ENCODE measurements at places on chromosomes 6 and 20.

DNA sequence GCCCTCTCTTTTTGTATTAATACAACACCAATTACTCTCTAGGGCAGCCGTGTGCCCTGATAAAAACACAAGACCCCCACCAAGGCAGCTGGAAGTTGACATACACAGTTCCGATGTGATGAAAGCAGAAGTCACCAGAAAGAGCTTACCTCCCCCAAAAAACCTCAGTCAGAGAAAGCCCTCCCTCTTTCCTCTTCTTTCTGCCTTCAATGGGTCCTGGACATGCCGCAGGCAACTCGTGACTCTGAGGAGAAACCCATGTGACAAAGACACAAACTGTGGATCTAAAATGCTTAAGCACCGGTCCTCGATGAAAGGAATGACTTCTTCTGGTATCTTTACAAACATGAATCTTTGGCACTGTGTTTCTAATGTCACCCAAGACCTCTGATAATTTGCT lies 117.7 kb upstream of the CCDC28A start:
- H3K27me3 ChIP-seq = no peaks in the 10 kb centered on the region
- DNase-seq = no peak
- no peak overlapping the region for H3K4me3 ChIP-seq
- H3K27ac ChIP-seq = no peak overlapping the region

- peak overlapping the region; percentile 8 for H3K4me3 ChIP-seq
- no peak for DNase-seq
- no peaks in the 10 kb centered on the region for H3K27me3 ChIP-seq
- H3K36me3 ChIP-seq = no peaks in the 10 kb centered on the region
Measured at GRCh38 chr20:44247586-44248409, 690 bp downstream of the GDAP1L1 start.

- H3K36me3 ChIP-seq = peaks cover 61% of the 10 kb centered on the region
- no peak overlapping the region for H3K4me3 ChIP-seq
- no peak overlapping the region for H3K27ac ChIP-seq
- no peak for DNase-seq
- no peaks in the 10 kb centered on the region for H3K4me1 ChIP-seq
Measured at GRCh38 chr6:32167154-32167760, 2.9 kb downstream of the EGFL8 start.

DNA sequence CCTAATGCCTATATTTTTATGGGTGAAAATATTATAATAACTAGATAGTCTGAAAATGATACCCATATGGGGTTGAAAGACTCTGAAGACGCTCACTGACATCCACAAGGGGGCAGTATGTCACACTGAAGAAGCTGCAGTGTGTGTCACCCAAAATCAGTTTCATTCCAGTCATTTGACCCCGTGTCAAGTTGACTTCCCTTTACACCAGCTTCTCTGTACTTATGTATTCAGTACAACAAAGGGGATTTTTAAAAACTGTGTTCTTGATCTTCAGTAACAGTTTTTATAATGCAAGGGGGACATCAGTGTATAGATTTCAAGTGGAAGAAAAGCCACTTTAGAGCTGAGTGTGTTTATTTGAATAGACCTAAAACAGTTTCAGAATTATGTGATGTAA lies 19.3 kb downstream of the FAXC start:
- no peak overlapping the region for H3K27ac ChIP-seq
- no peaks in the 10 kb centered on the region for H3K36me3 ChIP-seq
- no peak overlapping the region for H3K4me3 ChIP-seq
- H3K27me3 ChIP-seq = no peaks in the 10 kb centered on the region
- no peak for DNase-seq

GRCh38 chr6:130425537-130425936 lies 59.7 kb downstream of the TMEM200A start:
- no peak overlapping the region for H3K27ac ChIP-seq
- no peaks in the 10 kb centered on the region for H3K36me3 ChIP-seq
- no peaks in the 10 kb centered on the region for H3K27me3 ChIP-seq
- H3K4me3 ChIP-seq = no peak overlapping the region

- no peaks in the 10 kb centered on the region for H3K27me3 ChIP-seq
- DNase-seq = no peak
- no peaks in the 10 kb centered on the region for H3K4me1 ChIP-seq
Measured at GRCh38 chr6:139881728-139882211, 507.3 kb upstream of the CITED2 start.

GRCh38 chr20:54090230-54091119 lies 20.1 kb upstream of the BCAS1 start:
- H3K36me3 ChIP-seq = no peaks in the 10 kb centered on the region
- no peak overlapping the region for H3K27ac ChIP-seq
- H3K4me1 ChIP-seq = no peaks in the 10 kb centered on the region
- no peaks in the 10 kb centered on the region for H3K27me3 ChIP-seq
- no peak for DNase-seq

DNA sequence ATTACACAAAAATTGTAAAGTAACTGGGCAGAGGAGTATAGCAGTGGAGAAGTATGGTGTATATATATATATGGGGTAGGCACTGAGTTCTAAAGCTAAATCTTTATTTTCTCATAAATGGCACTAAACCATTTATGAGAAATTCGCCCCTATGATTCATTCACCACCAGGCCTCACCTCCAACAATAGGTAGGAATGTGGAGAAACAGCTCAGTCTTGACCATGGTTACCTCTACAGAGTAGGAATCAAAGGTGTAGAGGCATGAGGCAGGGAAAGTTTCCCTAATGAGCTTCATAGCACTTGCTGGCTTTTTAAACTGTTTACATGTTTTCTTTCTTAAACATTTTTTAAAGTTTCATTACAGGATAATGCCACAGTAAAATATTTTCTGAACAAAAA lies 36.9 kb upstream of the SUMO4 start:
- H3K27ac ChIP-seq = no peak overlapping the region
- H3K27me3 ChIP-seq = no peaks in the 10 kb centered on the region
- H3K36me3 ChIP-seq = no peaks in the 10 kb centered on the region
- no peak overlapping the region for H3K4me3 ChIP-seq
- no peak for DNase-seq
- peaks cover 30% of the 10 kb centered on the region for H3K4me1 ChIP-seq

GRCh38 chr6:43733471-43734293 lies 36.3 kb upstream of the VEGFA start:
- DNase-seq = no peak
- H3K36me3 ChIP-seq = no peaks in the 10 kb centered on the region
- H3K27me3 ChIP-seq = no peaks in the 10 kb centered on the region
- no peak overlapping the region for H3K4me3 ChIP-seq
- no peak overlapping the region for H3K27ac ChIP-seq
- peaks cover 7% of the 10 kb centered on the region for H3K4me1 ChIP-seq

- H3K4me1 ChIP-seq = peaks cover 32% of the 10 kb centered on the region
- no peak for DNase-seq
- H3K27ac ChIP-seq = peak overlapping the region; percentile 51
Measured at GRCh38 chr20:38073307-38074071, 39.9 kb downstream of the RPRD1B start.

- H3K4me3 ChIP-seq = no peak overlapping the region
- no peaks in the 10 kb centered on the region for H3K4me1 ChIP-seq
- no peaks in the 10 kb centered on the region for H3K36me3 ChIP-seq
- DNase-seq = no peak
Measured at GRCh38 chr6:140445474-140446004, 1071.1 kb upstream of the CITED2 start.

DNA sequence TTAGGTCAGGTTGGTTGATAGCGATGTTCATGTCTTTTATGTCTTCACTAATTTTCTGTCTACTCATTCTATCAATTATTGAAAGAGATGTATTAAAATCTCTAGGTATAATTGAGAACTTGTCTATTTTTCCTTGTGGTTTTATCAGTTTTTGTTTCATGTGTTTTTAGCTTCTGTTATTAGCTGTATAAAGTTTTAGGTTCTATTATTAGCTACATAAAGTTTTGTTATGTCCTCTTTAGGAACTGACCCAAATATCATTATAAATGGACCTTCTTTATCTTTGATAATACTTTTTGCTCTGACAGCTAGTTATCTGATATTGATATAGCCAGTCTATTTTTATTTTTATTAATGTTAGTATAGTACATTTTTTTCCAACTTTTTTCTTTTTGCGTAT lies 92.4 kb upstream of the TMEM170B start:
- H3K27ac ChIP-seq = no peak overlapping the region
- H3K4me3 ChIP-seq = no peak overlapping the region
- no peaks in the 10 kb centered on the region for H3K36me3 ChIP-seq
- H3K4me1 ChIP-seq = no peaks in the 10 kb centered on the region

GRCh38 chr6:99017150-99017549 lies 69.4 kb upstream of the FBXL4 start:
- H3K4me3 ChIP-seq = no peak overlapping the region
- no peaks in the 10 kb centered on the region for H3K4me1 ChIP-seq
- H3K27ac ChIP-seq = no peak overlapping the region
- no peak for DNase-seq

DNA sequence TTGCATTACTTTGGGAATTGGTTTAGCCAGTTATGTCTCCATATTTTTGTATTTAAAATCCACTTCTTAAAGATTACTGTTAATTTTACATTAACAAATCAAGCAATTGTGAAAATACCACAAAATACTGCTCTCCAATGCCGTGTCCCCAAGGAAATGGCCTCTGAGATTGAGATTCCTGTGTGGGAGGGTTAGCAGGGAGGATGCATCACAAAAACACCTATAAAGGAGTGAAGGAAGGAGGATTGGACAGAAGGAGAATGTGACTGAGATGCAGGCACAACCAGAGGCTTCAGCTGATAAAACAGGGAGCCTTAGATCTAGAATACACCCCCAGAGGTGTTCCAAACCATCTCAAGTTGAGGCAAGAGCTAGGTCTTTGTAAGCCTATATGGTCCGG lies 34.2 kb upstream of the NKAIN2 start:
- no peaks in the 10 kb centered on the region for H3K4me1 ChIP-seq
- H3K36me3 ChIP-seq = no peaks in the 10 kb centered on the region
- no peak overlapping the region for H3K27ac ChIP-seq
- no peak overlapping the region for H3K4me3 ChIP-seq
- no peaks in the 10 kb centered on the region for H3K27me3 ChIP-seq
- DNase-seq = no peak

DNA sequence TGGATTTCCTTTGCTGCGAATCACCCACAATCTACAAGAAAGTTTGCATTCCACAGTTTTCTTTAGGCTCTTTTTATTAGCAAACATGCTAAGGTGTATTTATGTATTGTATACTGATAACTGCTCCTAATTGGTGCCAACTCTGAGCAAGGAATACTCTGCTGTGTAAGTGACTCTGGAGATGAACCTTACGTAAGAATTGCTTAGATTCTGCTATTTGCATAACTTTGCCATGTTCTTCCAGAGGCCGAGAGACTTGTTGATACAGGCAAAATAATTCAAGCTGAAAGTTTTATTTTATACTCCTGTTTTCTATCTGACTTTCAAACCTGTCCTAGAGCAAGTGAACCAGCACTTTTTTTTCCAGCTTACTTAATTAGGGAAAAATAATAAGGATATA lies 461.3 kb downstream of the GJA1 start:
- H3K27me3 ChIP-seq = no peaks in the 10 kb centered on the region
- H3K27ac ChIP-seq = no peak overlapping the region

DNA sequence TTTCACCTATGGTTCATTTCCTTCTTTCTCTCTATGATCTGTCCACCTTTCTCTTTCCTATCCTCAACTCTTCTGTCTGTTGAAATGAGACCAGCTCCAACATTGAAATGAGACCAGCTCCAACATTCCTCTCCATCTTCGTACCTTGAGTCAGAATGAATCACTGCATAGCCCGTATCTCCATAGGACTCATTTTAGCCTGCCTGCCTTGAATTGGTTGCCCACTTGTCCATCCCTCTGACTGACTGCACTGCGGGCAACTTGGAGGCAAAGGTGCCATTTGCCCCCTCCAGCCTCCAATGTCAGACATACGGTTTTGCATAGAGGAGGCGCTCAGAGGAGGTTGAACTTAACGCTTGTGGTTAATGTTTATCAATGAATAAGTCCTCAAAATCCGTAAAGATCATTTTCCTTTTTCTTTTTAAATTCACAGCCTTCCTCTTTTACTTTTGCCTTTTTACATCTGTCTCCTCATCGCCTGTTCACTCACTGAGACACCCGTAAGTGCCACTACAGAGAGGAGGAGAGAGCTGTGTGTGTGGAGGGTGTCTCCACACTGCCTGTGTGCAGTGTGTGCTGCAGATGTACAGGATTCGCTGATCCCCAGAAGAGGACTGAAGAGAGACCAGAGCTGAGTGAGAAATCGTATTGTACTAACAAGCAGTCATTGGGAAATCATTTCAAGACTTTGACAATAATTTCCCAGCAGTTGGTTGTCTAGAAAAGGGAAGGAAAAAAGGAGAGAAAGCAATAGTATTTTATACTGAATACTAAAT lies 579.6 kb upstream of the MAP3K7 start:
- H3K36me3 ChIP-seq = no peaks in the 10 kb centered on the region
- DNase-seq = no peak
- no peaks in the 10 kb centered on the region for H3K27me3 ChIP-seq
- no peak overlapping the region for H3K4me3 ChIP-seq
- H3K4me1 ChIP-seq = no peaks in the 10 kb centered on the region

DNA sequence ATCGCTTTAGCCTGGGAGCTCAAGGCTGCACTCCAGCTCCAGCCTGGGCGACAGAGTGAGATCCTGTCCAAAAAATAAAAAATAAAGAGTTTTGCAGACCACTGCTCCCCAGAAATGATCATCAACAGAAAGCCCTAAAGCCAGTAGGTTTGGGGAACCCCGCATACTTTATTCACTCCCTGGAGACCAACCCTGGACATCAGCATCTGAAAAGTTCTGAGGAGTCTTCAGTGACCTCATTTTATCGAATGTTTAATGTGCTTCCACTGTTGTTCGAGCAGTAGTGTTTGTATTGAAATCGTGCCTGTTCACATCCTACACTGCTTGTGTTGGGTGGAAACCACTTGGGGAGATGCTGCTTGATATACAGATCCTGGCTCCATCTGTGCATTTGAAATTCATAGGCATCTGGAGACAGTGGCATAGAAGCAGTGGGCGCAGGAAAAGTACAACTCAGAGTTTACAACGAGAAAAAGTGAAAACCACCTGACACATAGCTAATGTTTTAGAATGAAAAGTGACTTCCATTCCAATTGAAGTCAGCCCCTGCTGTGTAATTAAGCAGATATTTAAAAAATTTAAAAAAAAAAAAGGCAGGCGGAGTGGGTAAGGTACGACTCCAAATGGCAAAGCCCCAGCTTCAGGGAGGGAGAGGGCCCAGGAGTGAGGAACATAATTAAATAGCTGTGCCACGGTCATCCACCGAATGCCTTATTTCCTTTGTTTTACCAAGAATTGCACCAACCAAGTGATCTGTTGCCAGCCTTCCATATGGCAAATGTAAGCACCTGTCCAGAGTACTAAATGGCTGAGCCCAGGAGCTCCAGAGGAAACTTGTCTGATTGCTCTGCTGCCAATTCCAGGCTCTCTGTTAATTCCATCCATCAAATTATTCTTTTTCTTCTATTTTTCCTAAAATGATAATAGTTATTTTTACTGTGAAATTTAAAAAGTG lies 100.4 kb upstream of the NAA20 start:
- H3K36me3 ChIP-seq = no peaks in the 10 kb centered on the region
- DNase-seq = no peak
- no peaks in the 10 kb centered on the region for H3K27me3 ChIP-seq
- H3K4me1 ChIP-seq = peaks cover 28% of the 10 kb centered on the region
- no peak overlapping the region for H3K4me3 ChIP-seq

Measured in vagina (tissue), 2 donors.